ENCODE measurements at places on chromosomes 2 and 18.
A peak's percentile ranks its signal among the peaks of the same experiment; 100 is the strongest.

DNA sequence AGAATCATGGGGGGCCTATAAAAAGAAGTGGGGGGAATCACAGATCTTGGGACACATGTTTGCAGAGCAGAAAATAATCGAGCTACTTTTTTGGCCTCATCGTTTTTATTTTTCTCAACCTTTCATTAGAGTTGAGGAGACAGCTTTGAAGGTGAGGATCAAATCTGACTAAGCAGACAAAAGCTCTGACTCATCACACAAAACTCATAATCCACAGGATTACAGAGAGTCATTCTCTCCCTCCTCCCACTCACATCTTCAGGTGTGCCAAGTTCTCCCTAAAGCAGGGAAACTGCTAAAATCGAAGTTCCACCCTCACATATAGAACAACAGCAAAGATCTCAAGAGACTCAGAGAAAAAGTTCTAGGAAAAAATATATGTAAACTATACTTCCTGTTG is 15.6 kb downstream of the BAZ2B start:
- DNase-seq: no peak

DNA sequence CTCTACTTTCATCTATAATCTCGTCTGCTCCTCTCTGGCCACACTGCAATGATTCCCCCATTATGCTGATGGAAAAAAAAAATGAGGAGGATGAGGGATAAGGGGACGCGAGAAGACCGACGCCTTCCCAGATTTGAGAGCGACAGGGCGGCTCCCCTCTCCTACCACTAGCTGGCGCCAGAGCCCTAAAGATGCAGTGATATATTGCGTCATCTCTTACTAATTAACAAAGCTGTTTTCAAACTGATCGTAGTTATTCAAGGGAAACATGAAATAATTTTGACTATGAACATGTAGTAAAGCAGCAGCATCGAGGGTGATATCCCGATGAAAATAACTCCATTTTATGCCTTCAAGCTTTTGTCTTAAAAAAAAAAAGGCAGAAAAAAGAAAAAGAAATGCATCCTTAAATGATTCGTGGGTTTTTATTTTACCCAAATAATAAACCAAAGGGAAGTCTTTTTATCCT is 48.0 kb upstream of the HNRNPA3 start:
- DNase-seq: peak; percentile 88

DNA sequence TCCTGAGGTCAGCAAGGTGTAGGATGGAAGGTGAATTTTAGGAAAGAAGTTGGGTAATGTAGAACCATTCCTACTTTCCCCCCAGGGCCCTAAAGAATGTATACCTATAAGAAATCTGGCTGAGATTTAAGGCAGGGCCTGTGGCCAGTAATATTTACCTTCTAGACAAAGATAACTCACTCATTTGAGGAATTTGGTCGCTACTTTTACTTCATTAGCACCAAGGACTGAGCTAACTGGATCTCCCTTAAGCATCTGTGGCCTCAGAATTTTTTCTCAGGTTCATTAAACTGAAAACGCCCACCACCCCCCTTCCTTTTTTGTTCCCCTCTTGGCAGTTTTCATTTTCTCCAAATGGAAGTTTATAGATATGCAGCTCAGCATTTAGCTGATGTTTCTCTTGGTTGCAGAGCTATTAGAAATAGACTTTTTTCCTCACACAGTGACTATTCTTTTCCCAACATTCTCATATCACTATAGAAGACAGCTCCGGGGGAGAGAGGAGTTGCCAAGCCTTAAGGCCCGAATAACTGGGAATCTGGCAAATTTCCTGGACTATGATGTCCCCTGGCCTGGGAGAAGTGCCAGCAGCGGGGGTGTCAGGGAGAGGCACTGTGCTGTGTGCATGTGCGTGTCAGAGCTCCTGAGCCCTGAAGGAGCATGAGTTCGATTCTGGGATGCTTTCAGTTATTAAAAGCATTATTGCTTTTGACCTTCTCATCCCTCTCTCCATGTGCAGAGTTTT is 310.9 kb downstream of the PRKCE start:
- peak; percentile 62 for DNase-seq

- DNase-seq: no peak
Measured at GRCh38 chr2:205166745-205167144, 515.6 kb upstream of the NRP2 start.

GRCh38 chr18:53544917-53545316 is 679.6 kb downstream of the MBD2 start:
- DNase-seq: no peak

DNA sequence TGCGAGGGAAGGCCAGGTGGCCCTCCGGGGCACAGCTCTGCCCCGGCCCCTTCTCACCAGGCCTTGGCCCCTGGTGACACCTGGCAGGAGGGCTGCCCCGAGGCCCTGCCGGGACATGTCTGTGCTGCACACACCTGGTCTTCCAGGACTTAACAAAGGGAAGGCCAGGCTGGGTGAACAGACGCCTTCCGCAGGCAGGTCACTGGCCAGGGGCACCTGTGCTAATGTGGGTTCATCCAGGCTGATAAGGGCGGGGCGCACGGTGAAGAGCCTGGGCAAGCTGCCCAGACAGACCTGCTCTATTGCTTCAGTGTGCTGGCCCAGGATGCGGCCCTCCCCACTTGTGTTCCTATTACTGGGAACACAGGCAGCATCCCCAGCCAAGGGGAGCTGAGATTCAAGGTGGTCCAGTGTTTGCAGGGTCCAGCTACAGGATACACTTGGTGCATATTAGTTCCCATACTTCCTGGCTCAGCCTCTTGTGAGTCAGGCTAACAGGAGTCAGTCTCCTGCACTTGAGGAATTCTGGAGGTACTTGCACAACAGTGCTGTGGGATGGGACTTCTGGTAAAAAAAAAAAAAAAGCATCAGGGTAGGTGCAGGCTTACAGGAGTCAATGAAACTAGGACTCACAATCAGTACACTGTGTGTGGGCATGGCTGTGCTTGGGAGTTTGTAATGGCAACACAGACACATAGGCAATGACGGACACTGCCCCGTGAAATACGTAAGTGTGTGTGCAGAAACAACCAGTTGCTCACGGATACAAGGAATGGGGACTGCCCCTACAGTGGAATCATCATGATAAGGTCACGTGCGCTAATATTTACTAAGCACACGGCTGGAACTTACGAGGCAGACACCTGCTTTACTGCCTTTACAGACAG is 261.4 kb downstream of the TWIST2 start:
- no peak for DNase-seq

- no peak for DNase-seq
Measured at GRCh38 chr2:850429-850828, 100.2 kb upstream of the SNTG2 start.

Data from NCI-H446 treated with DMSO at 0.1 percent for 48 hours (cell line).